ENCODE measurements at places on chromosomes 7 and 10. TPM values are rescaled to one million over a fixed set of nuclear protein-coding genes. Genes with fewer than 3 reads are reported as not detected.

The NUDT5 gene
- 43.3 TPM for total RNA-seq

The MET gene
- 74.3 TPM for total RNA-seq

The OR9A2 gene
- not detected for total RNA-seq

The OPN4 gene
- total RNA-seq: not detected

The FKBP6 gene
- total RNA-seq: 0.47 TPM

The RHOBTB1 gene
- total RNA-seq: 13.5 TPM

Data from lower lobe of right lung (tissue), 2 donors.